GOT3 (cell line): ENCODE measurements at places on chromosomes 4 and X.

DNA sequence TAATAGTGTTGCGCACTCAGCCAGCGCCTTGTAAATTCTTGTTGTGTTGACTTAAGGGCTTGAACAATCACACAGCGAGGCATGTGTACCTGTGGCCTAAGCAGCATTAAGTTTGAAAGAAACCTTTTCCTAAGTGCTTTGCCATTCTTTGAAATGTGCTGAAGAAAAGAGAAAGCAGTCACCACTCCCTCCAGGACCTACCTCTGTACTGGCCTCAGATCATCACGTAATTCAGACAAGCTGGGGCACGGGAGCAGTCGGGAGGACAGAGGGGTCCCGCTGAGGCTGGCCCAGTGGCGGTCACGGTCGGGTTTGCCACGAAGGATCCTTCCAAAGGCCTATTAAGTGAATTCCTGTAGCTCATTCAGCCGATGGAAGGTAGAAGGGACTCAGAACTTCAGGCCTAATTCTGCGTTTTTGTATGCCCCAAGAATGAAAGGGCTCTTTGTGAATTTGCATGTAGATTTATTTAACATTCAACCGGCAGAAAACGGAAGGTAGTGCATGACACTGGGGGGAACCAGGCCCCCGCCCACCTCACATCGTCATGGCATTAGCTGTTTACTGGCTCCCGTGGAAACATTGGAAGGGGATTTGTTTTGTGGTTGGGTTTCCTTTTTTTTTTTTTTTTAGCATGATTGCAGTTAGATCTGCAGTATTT, 106.3 kb downstream of the TRAPPC11 start:
- no peak for DNase-seq

DNA sequence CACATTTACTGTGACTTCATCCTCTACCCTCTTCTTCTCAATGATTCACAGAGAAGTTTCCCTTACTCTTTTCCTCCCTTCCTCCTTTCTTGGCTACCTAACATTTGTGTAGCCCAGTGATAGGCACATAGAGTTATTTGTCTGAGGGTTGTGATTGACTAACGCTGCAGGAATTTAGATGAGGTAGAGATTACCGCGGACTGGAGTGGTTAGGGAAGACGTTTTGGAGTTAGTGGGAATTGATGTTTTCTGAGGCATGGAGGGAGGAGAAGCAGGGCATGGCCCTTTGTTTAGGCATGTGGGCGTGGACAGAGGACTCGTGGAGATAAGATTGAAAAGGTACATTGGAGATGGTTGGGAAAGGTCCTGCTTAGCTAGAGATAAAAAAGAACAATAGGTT, 246.7 kb downstream of the GPAT3 start:
- no peak for DNase-seq

- no peak for DNase-seq
Observed at GRCh38 chrX:75303795-75304194, 29.9 kb downstream of the UPRT start.

DNA sequence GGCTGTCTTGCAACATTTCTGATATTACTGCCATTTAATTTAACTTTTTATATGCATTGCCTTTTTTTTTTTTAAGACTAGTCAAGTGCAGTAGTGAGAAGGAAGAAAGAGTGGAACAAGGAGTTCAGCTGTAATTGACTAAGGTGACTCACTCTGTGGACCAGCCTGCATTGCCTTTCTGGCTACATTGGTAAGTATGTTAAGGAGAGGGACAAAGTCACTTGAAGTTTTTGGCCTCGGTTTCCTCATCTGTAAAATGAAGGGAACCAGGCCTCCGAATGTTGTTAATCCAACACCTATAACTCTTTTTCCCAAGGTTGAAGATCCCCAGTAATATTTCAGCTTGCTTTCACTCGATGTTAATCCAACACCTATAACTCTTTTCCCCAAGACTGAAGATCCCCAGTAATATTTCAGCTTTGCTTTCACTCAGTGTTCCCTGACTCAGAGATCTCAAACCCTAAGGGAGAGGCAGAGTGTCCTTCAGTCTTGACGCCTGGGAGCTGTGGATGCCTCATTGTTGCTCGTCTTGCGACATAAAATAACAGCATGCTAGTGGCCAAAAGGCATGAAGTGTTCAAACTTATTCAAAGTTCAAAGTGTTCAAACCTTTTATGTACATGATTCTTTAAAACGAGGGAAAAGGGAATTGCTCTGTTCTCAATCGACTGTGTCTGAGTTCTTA, 102.0 kb downstream of the SORBS2 start:
- DNase-seq: no peak

DNA sequence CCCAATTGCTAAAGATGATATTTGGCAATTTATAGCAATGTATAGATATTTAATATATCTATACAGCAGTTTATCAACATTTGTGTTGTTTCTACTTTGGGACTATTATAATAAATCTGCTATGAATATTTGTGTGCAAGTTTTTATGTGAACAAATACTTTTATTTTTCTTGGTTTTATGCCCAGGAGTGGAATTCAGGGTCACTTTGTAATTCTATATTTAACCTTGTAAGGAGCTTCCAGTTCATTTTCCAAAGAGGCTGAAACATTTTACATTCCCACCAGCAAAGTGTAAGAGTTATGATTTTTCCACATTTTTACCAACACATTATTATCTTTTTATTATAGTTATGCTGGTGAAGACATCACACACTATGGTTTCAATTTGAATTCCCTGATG, 801.3 kb downstream of the PCDH18 start:
- DNase-seq: no peak

DNA sequence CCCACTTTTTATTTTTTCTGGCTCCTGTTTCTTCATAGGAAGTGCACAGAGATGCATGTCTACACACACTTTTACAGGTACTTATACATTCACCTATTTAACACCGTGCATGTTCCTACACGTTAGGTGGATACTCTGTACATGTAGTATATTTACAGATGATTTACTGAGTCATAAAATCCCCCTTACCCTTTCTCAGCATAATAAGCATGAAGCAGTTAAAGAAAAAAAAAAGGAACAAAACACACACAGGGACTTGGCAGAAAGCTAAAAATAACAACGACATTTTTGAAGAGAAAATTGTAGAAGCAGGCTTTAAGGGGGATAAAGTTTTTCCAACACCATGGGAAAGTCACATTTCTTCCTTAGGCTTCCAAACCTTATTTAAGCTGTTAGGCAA, 96.4 kb upstream of the IQCM start:
- DNase-seq: no peak

- no peak for DNase-seq
Observed at GRCh38 chrX:143437439-143437838, 79.8 kb downstream of the SPANXN3 start.

DNA sequence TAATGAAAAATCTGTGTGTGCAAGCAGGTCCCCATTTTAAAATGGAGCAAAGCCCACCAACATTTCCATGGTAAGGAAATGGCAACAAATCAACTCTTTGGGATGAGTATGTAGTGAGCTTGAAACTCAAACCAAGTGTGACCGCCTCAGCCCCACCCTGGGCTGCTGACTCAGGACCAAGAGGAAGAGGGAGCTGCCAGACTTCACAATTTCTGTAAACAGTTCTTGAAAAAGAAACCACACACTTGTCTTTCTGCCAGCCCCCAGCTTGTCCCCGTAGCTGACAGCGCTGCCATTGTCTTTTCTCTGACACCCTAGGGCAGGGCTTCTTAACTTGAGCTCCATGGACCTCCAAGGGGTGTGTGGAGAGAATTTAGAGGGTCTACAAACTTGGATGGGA, 10.3 kb downstream of the RTL5 start:
- DNase-seq: no peak

DNA sequence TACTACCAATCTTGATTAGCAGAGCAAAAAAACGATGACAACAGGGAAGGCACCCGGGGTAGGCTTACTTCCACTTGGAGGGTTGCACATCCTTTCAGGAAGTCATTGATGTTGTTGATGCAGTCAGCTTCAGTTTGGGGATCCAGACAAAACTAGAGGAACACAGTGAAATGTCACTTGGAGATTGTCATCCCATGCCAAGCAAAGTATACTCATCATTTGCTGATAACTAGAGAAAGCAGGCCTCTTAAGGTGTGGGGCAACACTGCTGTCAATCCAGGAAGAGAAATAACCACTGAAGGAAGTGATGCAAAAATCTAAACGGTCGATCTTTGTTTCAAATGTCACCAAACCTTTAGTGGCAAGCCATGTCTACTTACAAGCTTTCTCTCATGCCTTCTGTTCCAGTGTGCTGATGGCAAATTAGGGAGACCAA, 1.4 kb downstream of the ARHGEF6 start:
- DNase-seq: no peak

DNA sequence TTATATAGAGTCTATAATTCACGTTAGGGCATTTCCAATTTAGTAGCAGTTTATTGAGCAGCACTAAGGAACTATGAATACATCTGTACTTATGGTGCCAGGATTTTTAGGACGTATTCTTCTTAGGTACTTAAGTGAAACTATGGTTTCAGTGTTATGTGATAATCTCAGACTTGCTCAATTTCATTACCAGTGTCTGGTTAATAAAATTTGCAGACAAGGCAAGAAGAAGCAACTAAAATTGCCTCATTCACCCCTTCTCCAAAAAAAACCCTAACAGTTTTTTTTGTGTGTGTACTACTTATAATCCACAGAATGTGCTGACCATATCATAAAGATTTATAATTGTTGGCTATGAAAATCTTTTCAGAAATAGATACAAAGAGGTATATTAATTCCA, 6.0 kb upstream of the CXCL10 start:
- DNase-seq: no peak

- DNase-seq: no peak
Observed at GRCh38 chr4:170234800-170235199, 145.0 kb upstream of the AADAT start.

GRCh38 chrX:22165732-22166457, 106.8 kb upstream of the CBLL2 start:
- no peak for DNase-seq

- no peak for DNase-seq
Observed at GRCh38 chr4:21948347-21949072, at the start of gene KCNIP4. Gene KCNIP4 (minus strand): TSS chr4:21948772.

GRCh38 chr4:77052352-77052751, 23.4 kb downstream of the CCNI start:
- DNase-seq: no peak

DNA sequence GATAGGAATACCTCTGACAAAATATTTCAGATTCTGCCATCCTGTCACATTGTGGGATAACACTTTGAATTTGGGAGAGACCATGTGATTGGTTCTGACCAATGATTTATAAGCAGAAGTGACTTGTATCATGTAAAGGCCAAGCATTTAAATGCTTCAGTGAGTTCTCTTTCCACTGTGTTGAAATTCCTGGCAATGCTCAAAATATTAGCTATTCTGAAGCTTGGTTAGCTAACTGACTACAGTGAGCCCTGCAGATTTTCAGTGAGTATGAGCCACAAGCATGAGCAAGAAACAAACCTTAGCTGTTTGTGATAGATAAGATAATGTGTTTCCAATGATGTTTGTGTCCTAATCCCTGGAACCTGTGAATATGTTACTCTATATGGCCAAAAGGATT, 562.8 kb upstream of the AADAT start:
- DNase-seq: no peak

- no peak for DNase-seq
Observed at GRCh38 chr4:52825460-52826090, 36.5 kb upstream of the RASL11B start.

DNA sequence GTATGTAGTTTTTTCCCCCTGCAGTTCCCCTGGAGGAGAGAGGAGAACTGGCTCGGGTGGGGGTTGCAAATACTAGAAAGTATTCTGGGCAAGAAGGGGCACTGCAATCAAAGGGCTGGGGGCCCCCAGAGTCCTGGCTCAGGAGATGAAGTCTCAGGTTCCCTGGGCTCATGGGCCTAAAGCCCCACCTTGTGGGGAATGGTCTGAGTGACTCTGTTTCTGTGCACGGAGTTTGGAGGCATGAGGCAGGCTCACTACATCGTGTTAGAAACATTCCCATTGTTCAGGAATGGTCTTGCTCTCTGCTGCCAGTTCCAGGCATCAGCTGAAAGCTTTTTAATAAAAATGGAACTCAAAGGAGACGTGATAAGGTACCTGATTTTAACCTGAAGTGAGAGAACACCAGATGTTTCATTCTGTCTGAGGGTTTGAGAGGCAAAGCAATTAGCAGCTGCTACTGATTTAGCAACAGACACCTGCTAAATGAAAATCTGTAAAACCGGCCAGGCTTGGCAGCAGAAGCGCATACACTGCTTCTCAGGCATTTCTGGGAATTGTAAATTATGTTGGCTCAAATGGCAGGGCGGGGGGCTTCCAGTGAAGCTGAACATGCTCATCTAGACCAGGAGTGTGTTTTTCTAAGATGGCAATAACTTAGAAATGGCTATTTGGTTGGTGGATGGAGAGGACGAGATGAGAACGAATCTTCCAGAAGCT, 122.7 kb downstream of the TMEM164 start:
- no peak for DNase-seq

- DNase-seq: no peak
Observed at GRCh38 chrX:94492541-94492940, 818.5 kb downstream of the FAM133A start.

DNA sequence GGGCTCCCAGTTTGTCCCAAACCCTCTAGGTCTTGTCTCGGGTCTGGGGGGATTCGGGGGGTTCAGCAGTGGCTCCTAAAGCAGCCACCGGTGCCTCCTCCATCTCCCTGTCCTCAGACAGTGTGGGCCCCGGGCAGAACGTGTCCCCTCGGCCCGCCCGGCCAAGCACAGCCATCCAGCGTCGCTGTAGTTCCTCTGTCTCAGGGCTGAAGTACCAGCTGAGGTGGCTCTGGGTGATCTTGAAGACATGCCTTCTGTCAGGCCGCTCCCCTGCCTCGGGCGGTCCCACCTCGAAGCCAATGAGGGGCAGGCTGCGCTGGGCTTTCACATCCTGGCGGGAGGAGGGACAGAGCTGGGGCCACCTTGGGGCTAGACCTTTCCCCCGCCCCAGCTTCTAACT, 5.9 kb downstream of the TSR2 start:
- DNase-seq: no peak

GRCh38 chr4:86416081-86416480, 56.2 kb upstream of the MAPK10 start:
- no peak for DNase-seq

- DNase-seq: no peak
Observed at GRCh38 chrX:809081-809480, 178.5 kb downstream of the SHOX start.

GRCh38 chr4:170581322-170581721, 491.6 kb upstream of the AADAT start:
- DNase-seq: no peak

DNA sequence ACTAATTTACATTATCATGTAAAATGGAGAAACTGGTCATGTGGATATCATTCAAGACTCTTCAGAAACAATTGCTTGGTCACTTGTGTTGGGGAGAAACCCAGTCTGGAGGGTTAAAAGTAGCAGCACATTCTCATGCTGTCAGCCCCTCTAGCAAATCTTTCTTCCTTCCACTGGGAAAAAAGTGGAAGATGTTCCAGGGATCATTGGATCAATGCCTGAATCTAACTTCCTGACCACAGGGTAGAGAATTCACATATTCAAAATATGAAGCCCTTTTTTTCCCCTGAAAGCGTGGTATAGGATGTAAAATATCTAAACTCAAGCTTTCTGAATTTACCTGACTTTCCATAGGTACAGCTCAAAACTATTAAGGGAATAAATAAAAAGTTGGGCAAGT, 98.0 kb downstream of the CXCL13 start:
- DNase-seq: no peak
